A549 treated with GW870086 at 1 μM for 4 hours (cell line): ENCODE measurements at places on chromosomes 2 and 18. TPM values are rescaled to one million over a fixed set of nuclear protein-coding genes. Genes with fewer than 3 reads are reported as not detected.

Gene ROCK2
- 18.3 to 28.2 TPM (median 26.7 TPM) in 5 replicates for total RNA-seq

Gene CCDC195
- total RNA-seq, result not detected in 5 replicates

Gene UGT1A9
- total RNA-seq, result 4.1 to 6.1 TPM (median 4.5 TPM) in 5 replicates

Gene RNF152
- total RNA-seq, result 0.02 to 0.52 TPM (median 0.17 TPM) in 5 replicates

Gene SULT1C3
- not detected in 5 replicates for total RNA-seq

Gene CENPA
- 39.4 to 55.7 TPM (median 51.1 TPM) in 5 replicates for total RNA-seq

Gene HOXD12
- not detected in 5 replicates for total RNA-seq

Gene PTPRM
- total RNA-seq, result 27.8 to 36.9 TPM (median 32.3 TPM) in 5 replicates
